ENCODE measurements at places on chromosomes 6 and 20.

DNA sequence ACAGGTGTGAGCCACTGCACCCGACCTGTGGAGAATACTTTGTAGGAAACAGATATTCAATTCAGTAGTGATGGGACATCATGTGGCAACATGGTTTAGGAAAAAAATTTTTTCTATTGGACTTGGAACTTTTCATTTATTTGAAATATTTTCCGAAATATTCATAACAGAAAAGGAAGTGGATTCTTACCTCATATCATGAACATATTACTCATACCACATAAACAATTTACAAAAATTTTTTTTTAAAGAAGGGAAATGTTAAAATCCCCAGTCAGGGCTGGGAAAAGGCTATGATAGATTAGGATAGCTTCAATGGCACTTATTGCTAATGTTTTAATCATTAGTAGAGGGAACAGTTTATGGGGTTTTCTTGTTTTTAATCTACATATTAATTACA is 6.8 kb upstream of the ALDH8A1 start:
- DNase-seq: no peak

GRCh38 chr6:72724545-72724944 is 102.7 kb downstream of the KCNQ5 start:
- no peak for DNase-seq

- DNase-seq: no peak
These were observed 27.2 kb upstream of the CNKSR3 start for GRCh38 chr6:154537511-154538325.

- DNase-seq: no peak
These were observed 212.9 kb upstream of the PRND start for GRCh38 chr20:4508773-4509172.

- no peak for DNase-seq
These were observed 15.5 kb upstream of the NPEPL1 start for GRCh38 chr20:58677079-58677604.

DNA sequence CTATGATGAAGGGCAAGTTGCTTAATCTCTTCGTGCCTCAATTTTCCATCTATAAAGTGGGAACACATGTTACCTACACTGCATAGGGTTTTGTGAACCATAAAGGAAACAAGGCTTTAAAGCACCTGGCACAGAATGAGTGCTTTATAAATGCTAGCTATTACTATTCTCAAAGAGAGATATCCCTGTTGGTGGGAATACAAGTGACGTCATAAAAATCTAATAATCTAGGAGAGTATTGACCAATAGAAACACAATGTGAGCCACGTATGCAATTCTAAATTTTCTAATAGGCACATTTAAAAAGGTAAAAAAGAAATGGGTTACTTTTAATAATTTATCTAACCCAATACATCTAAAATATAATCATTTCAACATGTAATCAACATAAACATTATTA is 316.4 kb downstream of the PTPRT start:
- no peak for DNase-seq

DNA sequence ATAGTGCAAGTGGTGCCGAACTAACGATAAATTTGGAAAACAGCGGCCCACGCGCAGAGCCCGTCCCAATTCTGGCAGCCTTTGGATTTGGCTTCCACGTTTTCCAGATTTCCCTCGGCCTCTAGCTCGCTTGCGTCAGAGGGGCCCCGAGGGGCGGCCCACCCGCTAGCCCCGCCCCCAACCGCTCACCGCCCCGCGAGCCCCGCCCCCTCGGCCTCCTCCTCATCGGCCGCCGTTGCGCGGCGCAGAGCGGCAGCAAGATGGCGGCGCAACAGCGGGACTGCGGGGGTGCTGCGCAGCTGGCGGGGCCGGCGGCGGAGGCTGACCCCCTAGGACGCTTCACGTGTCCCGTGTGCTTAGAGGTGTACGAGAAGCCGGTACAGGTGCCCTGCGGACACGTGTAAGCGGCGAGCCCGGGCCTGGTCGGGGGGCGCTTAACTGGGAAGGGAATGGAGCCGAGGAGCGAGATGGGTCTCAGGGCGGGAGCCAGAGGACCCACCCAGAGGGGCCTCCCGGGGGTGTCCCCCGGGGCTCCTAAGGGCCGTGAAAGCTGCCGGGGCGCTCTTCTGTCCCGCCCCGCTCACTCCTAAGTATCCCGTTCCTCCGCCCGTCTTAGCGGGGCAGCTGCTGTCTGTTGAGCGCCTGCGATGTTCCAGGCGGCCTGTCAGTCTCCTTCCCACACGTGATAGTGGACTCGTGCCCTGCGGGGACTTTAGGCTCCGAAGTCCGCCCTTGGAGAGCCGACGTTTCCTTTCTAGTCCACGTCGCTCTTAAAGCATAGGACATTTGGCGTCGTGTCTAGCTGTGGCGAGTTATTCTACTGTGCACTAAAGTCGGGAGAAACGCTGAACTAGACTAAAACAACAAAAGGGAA is at the start of gene RNF114:
Gene RNF114, plus strand, starts transcription at position 245 of the 874 bp plus-strand sequence. Its CDS starts 16 bp downstream, at position 261.
- DNase-seq: peak; percentile 92

- DNase-seq: no peak
These were observed 16.7 kb upstream of the MYCT1 start for GRCh38 chr6:152680879-152681517.

DNA sequence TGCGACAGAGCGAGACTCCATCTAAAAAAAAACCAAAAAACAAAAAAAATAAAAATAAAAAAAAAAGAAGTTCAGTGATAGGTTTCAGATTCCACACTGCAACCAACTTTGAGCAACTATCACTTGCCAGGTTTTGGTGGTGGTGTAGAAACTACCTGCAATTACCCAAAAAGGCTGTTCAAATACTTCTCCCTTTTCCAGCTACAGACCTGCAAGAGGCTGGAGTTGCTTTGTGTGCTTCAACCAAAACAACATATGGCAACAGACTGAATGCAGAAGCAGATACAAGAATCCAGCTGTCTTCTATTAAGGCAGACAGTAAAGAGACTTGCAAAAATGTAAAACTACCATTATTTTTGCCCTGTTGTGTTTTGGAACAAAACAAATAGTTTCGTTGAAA is 9.3 kb upstream of the BCAS1 start:
- no peak for DNase-seq

GRCh38 chr6:132713352-132714134 is at the start of gene VNN1:
TSS of gene VNN1 (minus strand) at chr6:132714055. CDS start at chr6:132714035, 20 bp downstream.
- DNase-seq: no peak

DNA sequence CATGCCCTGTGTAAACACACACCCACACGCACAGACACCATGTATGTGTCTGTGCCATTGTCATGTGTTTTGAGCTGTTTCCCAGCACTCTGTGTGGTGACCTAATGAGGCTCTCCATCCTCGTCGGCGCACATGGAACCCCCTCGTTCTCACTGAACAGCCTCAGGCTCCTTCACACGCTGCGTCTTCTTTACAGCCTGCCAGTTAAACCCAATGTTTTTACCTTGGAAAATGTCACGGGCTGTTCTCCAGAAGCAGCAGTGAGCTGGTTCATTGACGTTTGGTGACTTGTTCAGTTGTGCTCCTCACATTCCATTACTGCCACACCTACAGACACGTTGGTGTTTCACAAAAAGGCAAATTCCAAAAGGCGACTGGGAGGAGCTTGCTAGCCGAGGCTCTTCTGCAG is 201.0 kb upstream of the FOXQ1 start:
- no peak for DNase-seq

- DNase-seq: no peak
These were observed 189.1 kb downstream of the DTNBP1 start for GRCh38 chr6:15473741-15474161.

- DNase-seq: no peak
These were observed 1158.7 kb upstream of the EYS start for GRCh38 chr6:66865771-66866170.

- DNase-seq: no peak
These were observed 51.3 kb downstream of the ZNF831 start for GRCh38 chr20:59214606-59215547.

- DNase-seq: no peak
These were observed 77.9 kb downstream of the PHF20 start for GRCh38 chr20:35849706-35850105.

DNA sequence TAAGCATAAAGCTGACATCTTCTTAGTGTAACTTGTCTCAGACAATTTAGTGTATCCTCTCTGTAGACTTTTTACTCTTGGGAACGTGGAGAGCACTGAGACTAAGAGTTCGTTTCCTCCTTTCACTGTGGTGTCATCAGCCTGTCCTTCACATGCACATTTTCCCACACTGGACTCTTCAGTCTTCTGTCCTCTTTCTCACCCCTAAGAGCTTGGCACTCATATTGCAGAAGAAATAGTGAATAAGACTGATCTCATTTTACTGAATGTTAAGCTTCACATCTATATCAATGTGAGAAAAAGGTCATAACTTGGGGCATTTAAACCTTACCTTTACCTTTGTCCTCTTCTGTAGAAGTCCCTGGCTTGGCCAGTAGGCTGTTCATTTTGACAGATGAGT is 25.6 kb downstream of the FUCA2 start:
- DNase-seq: no peak

DNA sequence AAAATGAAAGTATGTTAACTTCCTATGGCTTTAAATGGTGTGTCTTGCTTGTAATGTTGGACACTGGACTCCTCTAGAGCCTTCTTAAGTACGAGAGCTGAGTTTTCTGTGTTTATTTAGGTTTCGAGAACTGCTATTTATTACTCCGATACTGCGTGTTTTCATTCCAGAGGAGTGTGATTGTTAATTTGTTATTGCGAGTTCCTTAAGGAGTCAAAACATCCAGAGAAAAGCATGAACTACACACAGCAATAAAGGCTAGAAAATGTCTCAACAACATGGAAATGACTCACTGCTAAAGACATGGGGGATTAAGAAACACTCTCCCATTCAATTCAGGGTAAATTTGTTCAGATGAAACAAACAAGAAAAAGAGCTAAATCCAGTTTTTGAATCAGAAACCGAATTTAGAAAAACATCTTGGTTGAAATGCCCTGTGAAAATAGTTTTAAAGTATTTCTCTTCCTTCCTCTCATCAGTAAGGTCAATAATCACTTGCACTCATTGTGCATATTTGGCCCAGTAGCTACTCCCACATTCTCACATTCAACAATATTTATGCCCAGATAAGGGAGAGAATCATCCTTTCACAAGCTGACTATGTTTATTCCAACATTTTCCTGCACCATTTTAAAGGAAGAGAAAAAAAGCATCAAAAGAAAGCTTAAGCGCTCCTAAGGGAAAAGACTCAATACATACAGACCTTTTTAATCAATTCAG is 36.0 kb downstream of the ATXN1 start:
- DNase-seq: no peak

GRCh38 chr6:17101422-17102257 is at the start of gene STMND1:
TSS of gene STMND1 (plus strand) at chr6:17102050. CDS start at chr6:17102258, 208 bp downstream.
- DNase-seq: peak; percentile 64

GRCh38 chr6:158567871-158568401 is 8.0 kb downstream of the TMEM181 start:
- no peak for DNase-seq

- DNase-seq: no peak
These were observed 526.4 kb downstream of the PRKN start for GRCh38 chr6:162200945-162201690.

DNA sequence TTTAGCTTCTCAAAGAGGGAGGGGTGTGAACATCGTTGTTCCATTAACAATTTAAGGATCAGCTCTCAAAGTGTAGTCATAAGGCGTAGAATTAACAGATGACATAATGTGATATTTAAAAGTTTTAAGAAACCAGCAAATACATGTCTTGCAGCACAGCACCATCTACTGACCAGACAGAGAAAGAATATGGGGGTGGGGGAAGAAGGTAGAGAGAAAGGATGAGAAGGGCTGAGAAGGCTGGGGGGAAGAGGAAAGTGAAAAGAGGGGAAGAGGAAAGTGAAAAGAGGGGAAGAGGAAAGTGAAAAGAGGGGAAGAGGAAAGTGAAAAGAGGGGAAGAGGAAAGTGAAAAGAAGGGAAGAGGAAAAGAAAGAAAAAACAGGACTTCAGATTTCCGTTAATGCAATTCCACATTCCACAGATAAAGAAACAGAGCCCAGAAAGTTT is 80.9 kb downstream of the HAO1 start:
- no peak for DNase-seq

DNA sequence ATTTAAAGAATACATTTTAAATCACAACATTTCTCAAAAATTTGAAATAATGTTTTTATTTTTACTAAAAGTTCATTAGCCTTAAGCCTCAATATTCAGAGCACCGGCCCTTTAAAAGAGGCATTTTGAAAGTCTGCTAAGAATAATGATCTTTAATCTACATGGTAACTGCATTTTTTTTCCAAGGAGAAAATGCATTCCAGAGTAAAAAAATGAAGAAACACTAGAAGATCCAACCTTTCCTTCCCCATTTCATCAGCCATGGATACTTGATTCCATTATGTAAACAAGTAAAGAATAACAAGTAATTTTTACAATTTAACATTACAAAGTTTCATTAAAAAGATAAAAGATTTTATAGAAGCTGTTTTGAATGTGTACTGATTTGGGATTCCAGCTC is 21.8 kb downstream of the LCA5 start:
- no peak for DNase-seq

Measured in lower lobe of right lung (tissue), 2 donors.